ENCODE measurements at places on chromosomes 12 and 14.

GRCh38 chr12:117236456-117237001 lies 46.3 kb upstream of the FBXO21 start:
- peak; percentile 100 for DNase-seq

DNA sequence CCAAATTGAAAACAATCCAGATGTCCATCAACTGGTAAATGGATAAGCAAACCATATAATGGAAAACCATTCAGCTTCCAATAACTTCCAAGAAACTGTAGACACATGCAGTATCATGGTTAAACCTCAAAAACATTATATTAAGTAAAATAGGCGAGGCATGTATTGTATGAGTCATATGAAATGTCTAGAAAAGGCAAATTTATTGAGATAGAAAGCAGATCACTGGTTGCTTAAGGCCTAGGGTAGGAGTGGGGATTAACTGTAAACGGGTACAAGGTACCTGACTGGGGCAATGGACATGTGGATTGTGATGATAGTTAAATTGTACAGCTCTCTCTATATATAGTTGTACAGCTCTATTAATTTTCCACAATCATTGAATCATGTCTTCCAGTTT lies 21.3 kb upstream of the PAPLN start:
- DNase-seq = no peak

DNA sequence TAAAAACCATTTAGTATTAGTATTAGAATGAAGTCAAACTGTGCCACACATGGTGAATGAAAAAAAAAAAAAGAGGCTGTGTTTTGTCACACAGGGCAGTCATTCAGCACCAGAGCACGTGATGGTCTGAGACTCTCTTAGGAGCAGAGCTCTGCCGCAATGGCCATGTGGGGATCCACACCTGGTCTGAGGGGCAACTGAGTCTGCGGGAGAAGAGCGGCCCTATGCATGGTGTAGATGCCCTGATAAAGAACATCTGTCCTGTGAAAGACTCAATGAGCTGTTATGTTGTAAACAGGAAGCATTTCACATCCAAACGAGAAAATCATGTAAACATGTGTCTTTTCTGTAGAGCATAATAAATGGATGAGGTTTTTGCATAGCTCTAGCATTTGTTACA lies 12.2 kb upstream of the BDKRB1 start:
- no peak for DNase-seq

GRCh38 chr12:68445824-68446223 lies 113.7 kb upstream of the MDM1 start:
- no peak for DNase-seq

- DNase-seq = no peak
These were observed 61.5 kb downstream of the TMEM30B start for GRCh38 chr14:61219673-61220072.
